ENCODE measurements at places on chromosomes 2 and 18. TPM values are rescaled to one million over a fixed set of nuclear protein-coding genes. Genes with fewer than 3 reads are reported as not detected.

GRCh38 chr2:63984606-63985359, 34.4 kb downstream of the VPS54 start:
- H3K27ac ChIP-seq = no peak overlapping the region
- DNase-seq = no peak

DNA sequence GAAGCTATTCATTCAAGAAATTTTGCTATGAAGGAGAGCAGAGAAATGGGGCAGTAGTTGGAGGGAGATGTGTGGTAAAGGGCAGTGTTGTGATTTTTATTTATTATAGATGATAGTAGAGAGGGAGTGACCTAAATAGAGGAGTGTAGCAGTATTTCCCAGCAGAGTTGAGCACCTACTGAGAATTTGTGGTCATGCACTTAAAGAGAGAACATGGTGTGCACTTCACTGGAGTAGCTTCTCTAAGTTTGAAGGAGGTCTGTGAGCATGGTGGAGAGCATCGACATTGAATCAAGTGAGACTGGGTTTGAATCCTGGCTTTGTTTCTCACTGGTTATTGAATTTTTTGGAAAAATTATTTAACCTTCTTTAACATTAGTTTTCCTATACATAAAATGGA, 129.2 kb downstream of the AQP4 start:
- no peaks in the 10 kb centered on the region for H3K36me3 ChIP-seq
- no peak overlapping the region for H3K4me3 ChIP-seq
- H3K4me1 ChIP-seq = no peaks in the 10 kb centered on the region
- no peak for DNase-seq
- H3K27ac ChIP-seq = no peak overlapping the region
- no peaks in the 10 kb centered on the region for H3K27me3 ChIP-seq

DNA sequence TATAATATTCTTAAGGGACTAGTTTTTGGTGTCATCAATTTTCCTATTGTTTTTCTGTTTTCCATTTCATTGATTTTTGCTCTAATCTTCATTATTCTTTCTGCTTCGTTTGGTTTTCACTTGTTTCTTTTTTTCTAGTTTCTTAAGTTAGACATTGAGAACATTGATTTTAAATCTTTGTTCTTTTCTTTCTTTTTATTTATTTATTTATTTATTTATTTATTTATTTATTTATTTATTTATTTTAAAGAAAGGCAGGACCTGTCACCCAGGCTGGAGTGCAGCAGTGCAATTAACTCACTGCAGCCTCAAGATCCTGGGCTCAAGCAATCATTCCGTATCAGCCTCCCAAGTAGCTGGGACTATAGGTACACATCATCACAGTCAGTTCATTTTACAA, 7.0 kb upstream of the FMNL2 start:
- H3K27me3 ChIP-seq = no peaks in the 10 kb centered on the region
- no peaks in the 10 kb centered on the region for H3K36me3 ChIP-seq
- no peak overlapping the region for H3K27ac ChIP-seq
- no peak overlapping the region for H3K4me3 ChIP-seq

DNA sequence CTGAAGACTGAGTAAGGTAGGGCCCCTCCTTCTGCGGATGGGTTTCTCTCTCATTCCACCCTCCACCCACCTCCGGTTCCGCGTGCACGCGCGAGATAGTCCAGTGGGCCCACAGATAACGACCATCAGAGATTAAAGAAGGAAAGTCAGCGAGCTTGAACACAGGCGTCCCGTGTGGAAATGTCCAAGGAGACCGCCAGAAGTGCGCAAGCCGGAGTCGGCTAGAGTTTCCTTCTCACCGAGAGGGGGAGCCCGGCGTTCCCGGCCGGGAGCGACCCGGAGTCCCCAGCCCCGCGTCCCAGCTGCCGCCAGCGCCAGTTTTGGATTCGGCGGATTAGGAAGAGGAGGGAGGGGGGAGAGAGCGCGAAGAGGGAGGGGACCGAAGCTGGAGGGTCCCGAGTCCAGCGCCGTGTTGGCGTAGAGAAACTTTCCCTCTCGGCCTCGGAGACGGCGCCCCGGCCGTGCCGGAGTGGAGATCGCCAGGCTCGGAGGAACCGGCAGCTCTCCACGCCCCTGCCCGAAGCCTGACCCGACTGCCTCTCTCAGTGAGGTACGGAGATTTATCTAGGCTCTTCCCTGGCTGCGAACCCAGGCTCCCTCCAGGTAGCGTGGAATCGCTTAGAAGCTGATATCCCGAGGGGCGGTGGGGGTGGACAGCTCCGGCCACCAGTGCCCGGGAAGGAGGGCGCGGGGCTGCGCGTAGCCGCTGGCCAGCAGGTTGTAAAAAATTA, at the start of gene GULP1:
Gene GULP1 (plus strand): TSS at position 258 of the 731 bp plus-strand sequence. CDS start 185,829 bp downstream, outside the sequence.
- H3K27ac ChIP-seq = peak within 1 kb of the TSS; percentile 99
- peak within 1 kb of the TSS; percentile 97 for H3K4me3 ChIP-seq
- H3K4me1 ChIP-seq = peaks cover 41% of the 10 kb centered on the region
- H3K36me3 ChIP-seq = no peaks in the 10 kb centered on the region

GRCh38 chr2:66306483-66306882, 128.4 kb upstream of the MEIS1 start:
- no peak overlapping the region for H3K27ac ChIP-seq
- H3K4me3 ChIP-seq = no peak overlapping the region
- no peaks in the 10 kb centered on the region for H3K27me3 ChIP-seq
- DNase-seq = no peak

GRCh38 chr18:13366962-13367892, 148.7 kb downstream of the LDLRAD4 start:
- H3K27ac ChIP-seq = no peak overlapping the region
- peaks cover 46% of the 10 kb centered on the region for H3K27me3 ChIP-seq
- no peak overlapping the region for H3K4me3 ChIP-seq

- H3K4me3 ChIP-seq = no peak overlapping the region
- H3K27me3 ChIP-seq = no peaks in the 10 kb centered on the region
These were observed 81.1 kb downstream of the ZNF804A start for GRCh38 chr2:184679219-184680018.

CIB4 gene
- total RNA-seq = not detected
